ENCODE measurements at places on chromosomes 1 and 21.

- DNase-seq: no peak
Measured at GRCh38 chr1:2494323-2494693, 18.2 kb downstream of the PLCH2 start.

DNA sequence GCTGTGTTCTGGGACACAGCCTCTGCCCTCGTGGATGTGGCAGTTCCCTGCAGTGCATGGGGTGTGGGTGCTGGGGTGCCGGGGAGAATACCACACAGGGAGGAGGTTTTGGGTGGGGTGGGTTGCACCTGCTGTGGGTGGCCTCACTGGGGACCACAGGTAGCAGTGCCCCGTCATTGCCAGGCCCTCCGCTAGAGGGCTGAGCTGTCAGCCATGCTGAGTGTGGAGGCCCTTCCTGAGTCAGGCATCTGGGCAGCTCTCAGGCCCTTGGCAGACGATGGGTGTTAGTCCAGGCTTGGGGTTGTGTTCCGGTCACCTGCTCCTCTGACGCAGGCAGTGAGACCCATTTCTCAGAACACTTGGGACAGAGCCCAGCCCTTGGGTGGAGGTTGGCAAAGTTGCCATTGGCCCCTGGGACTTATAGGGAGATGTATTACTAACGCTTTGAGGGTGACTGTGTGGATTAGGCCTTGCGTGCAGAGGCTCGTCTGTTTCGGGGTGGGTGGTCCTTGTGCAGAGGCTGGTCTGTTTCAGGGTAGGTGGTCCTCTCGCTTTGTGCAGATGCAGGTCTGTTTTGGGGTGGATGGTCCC, 23.9 kb downstream of the PCNT start:
- DNase-seq: no peak

GRCh38 chr1:65615859-65616258, 176.8 kb upstream of the PDE4B start:
- DNase-seq: no peak

DNA sequence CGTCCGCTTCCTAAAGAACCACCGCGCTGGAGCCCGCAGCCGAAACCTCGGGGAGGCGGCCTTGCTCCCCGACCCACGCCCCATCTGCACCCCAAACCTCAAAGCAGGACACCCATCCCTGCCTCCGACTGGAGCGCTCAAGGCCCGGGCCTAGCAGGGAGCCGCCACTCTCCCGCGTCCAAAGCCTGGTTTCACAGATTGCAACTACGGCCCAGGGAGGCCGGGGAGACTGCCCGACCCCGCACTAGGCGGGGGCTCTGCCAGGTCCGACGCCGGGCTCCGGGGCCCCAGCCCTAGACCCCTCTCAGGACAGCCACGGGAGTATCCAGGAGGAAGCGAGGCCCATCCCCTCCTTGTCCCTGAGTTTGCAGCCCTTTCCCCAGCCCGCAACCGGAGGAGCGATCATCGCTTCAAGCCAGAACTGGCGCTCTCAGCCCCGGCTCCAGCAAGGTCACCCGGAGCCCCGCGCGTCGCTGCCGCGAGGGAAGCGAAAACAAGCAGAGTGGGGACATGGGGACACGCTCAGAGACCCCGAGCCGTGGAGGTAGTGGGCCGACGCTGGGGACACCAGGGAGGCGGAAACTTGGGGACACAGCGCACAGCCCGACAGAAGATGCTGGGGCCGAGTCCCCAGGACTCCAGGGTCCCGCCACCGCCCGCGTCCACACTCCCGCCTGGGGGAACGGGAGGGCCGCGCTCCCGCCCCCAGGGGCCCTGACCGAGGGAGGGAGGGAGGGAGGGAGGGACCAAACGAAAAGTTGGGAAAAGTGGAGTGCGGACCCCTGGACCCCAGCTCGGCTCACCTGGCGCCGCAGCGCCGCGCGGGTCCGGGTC, 433 bp downstream of the TMEM200B start:
- DNase-seq: no peak

DNA sequence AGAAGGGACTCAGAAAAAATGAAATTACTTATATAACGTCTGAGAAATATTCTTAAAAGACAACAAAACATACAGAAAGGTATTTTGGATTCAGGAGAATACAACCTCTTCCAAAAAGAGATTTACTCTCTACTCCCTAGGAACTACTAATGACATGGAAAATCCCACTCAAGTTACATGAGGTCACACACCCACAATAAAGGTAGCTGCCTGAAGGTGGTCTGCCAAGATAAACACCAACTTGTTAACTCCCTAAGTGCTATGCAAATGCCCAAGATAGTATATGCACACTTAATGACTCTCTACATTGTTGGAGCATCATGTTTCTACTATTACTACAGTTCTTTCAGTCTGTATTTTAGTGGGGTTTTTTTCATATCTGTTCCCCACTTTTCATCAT, 26.5 kb downstream of the RERE start:
- DNase-seq: no peak

- peak; percentile 17 for DNase-seq
Measured at GRCh38 chr1:109906160-109906838, 4.3 kb upstream of the CSF1 start.

- no peak for DNase-seq
Measured at GRCh38 chr1:30400507-30400906, 322.9 kb downstream of the MATN1 start.

DNA sequence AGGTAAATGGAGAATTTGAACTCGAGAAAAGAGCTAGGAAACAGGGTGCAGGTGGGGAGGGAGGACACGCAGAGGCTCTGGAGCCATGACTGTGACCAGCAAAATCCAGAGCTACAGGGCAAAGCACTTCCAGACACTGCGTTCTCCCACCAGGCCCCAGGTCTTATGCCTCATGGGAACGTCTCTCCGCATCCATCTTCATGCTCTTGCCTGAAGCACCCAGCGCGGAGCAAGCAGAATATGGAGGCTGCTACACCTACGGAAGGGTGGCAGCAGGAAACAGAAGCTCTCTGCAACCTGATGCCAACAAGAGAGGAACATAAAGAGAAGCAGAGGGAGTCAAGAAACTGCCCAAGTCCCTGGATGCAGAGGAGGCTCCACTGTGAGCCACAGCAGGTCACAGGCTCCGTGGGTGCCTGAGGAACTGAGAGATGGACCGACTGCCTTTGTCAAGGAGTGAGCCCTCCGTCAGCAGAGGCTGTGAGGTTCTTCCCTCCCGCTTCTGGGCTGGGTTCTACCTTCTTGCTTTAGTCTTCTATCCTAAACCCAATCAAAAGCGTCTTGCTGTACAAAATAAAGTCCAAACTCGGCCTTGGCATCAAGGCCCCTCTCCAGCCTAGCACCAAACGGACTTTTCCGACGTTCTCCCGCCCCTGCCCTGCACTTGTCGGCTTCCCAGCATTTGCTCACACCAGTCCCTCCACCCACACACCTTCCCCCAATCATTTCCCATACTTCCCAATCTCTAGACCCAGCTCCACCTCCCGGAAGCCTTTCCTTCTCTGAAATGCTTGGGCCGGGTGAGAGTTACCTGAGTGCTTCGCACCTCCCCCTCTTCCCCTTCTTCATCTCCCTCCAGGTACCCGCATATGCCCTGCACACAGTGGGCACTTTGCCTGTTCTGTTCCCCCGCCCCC, 930 bp downstream of the DHCR24 start:
- DNase-seq: no peak

- no peak for DNase-seq
Measured at GRCh38 chr1:164423136-164423535, 135.8 kb upstream of the PBX1 start.

- no peak for DNase-seq
Measured at GRCh38 chr1:25614501-25615171, 2.0 kb upstream of the MAN1C1 start.

DNA sequence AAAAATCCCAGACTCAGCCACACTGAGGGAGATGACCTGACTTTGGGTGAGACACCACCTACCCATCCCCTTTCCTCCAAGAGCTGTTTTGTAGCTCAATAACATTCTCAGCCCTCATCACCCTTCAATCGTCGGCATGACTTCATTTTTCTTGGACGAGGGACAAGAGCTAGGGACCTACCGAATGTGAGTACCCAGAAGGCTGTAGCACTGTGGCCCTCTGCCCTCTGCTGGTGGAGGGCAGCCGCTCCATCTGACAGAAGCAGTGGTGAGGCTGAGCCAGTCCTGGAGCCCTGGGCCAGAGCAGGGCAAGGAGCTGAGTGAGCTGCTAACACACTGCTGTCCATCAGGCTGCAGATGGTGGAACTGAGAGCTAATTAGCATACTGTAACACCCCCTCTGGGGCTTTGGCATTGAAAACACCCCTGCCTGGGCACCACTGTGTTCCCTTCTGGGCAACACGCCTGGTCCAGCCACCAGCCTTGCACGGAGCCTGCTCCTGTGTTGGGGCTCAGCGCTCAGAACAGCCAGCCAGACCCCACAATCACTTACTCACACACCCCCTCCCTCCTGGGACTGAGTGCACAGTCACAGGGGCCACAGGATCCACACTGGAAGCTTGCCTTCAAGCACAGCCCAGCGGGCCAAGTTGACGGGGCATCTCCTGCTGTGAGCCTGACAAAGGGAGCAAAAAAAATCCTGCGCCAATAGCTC, 18.3 kb upstream of the ALPL start:
- no peak for DNase-seq

DNA sequence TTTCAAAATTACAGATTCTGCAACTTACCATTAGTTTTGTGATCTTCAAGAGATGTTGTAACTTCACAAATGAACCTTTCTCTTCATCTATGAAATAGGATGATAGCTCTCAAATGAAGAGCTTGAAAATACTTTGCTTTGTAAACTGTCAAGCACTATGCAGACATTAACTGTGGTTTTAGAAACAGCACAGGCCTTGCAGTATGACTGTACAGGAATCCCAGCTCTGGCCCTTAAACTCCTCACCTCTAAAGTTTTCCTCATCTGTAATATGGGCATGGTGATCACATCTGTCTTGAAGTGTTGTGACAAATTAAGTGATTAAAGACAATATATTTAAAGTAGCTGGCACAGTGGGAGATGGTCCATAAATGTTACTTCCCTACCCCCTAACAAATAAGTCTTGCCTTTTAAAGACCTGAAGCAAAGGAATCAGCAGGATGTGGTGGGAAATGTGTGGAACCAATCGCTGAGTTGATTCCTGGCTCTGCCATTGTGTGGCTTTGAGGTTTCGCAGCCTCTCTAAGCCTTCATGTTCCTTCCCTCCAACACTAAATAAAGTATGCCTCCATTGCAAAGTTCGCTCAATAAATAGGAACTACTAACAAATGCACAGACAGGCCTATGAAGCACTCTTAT, 5.5 kb upstream of the PTP4A2 start:
- no peak for DNase-seq

DNA sequence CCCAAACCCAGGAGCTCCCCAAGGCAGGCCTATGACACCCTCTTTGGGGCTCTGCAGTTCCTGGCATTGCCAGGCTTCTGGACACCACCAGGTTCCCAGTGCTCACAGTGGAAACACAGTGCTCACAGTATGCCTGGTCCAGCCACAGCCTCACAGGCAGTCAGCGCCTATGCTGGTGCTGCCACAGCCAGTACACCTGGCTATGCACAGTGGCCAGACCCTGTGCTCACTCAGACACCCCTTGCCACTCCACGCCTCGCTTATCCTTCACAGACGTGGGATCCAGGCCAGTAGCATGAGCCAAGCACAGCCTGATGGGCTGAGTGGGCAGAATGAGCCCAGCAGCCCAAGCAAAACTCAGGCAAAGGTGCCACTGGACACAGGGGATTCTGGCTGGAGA, 579.2 kb upstream of the ADGRL2 start:
- no peak for DNase-seq
